Effector memory CD4-positive, alpha-beta T cell (primary cell): ENCODE measurements at places on chromosomes 4 and X.

- no peak for DNase-seq
Measured at GRCh38 chrX:150355913-150356312, 7.2 kb upstream of the MAMLD1 start.

DNA sequence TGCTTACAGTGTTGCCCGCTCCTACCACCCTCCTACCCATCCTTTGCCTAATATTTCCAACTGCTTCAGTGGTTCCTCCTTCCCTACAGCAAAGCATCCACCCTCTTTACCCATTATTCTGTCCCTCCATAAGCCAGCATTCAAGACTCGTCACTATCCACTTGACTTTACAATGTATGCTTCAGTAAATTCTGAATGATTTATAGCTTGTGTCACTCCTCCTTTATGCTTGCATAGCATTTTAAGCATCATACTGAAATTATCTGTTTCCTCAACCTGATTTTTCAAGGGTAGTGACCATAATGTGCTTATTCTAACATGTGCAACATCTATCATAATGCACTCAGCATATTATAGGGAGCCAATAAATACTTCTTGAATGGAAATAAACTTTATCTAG lies 365.5 kb downstream of the RAB28 start:
- no peak for DNase-seq

DNA sequence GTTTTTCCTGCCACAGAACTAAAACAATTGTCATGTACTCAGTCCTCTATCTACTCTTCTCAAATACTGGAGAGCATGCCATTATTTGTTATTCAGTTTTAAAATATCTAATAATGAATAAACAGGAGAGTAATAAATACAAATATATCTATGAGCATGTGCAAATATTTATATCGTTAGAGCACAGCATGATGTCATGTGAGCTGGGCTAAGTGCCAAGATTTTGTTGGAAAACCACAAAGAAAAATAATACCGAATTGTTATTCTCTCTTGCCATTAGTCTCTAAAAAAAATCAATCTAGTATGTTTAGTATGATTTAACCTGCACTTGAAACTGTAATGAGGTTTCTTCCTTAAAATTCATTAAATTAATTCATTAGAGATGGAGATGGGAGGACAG lies 97.3 kb downstream of the DDX60 start:
- no peak for DNase-seq

GRCh38 chr4:105106426-105106825 lies 40.2 kb upstream of the TET2 start:
- no peak for DNase-seq

DNA sequence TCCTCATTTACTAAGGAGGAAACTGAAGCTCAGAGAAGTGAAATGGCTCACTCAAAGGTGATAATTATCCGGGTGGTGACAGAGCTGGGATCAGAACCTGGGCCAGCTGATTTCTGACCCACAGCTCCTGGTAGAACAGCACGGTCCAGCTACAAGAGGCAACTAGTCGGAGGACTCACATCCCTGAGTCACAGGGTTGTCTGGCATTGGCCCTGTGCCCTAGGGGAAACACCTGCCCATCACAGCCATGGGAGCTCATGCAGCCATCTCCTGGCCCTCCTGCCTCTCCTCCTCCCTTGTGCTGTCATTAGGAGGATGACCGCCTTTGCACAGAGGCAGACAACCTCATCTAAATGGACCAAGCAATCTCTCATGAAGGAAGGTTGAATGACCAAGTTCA lies 115.2 kb upstream of the TSPAN5 start:
- DNase-seq, result no peak

DNA sequence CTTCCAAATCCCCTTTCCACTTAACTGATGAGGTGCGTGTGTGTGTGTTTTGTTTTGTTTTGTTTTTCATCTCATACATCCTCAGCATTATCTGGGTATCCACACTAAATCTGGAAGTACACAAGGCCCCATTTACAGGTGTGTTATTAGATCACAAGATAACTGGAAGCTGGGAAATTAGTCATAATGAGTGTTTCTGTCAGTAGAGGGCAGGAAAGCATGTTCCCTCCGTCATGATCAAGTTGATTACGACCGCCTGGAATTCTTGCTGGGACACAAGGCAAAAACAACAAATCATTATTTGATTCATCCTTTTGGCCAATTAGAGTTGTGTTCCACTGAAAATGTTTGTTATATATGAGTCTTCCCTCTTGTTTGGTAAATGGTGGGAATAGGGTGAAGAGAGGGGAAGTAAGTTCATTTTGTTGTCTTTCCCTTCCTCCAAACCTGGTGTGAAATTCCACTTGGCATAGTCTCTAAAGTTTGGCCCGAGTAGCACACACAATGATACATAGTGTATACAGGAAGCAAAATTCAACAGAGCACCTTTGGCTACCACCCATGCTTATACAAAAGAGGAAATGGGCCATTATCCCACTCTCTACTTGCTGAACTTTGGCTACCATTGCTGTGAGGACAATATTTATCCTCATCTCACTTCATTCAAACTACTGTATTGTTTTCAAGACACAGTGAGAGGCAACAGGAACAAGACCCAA lies 33.3 kb upstream of the TLL1 start:
- DNase-seq, result no peak

DNA sequence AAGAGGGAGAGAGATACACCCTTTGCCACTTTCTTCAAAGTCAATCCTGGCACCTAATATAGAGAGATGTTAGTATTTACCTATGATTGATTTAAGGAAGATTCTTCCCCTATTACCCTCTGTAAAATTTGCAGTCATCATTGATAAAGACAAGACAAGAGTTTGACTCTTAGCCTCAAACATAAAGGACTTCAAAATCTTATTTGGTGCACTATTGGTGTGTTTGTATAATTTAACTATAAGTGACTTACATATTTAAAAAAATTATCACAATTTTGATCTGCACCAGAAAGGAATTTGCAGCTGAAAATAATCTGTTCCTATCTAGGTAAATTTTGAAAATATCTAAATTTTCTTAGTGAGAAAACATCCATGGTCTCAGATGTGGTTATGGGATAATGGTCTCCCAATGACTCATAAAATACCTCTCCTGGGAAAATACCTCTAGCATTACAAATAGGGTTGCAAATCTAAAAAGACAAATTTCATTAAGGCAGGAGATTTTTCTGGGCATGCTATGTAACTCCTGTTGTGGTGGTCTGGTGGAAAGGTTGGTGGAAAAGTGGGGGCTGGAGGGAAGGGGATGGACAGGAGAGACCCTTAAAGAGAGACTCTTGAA lies 173.6 kb upstream of the MED14 start:
- DNase-seq, result no peak

DNA sequence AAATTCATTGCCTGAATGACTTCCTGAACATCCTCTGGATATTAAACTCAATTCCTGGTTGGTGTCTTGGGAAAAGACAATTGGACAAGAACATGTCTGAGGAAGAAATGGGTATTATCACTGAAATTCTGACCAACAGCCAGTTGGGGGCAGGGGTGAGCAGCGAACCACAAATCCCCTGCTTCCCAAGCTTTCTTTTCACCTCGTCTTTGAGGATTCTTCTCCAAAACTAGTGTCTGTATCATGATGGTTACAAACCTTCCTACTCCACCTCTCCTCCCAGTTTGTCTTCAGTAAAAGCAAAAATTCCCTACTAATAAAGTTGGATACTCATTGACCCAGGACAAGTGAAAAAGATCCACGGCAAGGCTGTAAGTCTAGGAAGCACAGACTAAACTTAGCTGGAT lies 48.3 kb upstream of the WDR1 start:
- no peak for DNase-seq
